ENCODE measurements at places on chromosomes 5 and 9.

GRCh38 chr5:82684165-82684564, 393.0 kb downstream of the TMEM167A start:
- DNase-seq: no peak

DNA sequence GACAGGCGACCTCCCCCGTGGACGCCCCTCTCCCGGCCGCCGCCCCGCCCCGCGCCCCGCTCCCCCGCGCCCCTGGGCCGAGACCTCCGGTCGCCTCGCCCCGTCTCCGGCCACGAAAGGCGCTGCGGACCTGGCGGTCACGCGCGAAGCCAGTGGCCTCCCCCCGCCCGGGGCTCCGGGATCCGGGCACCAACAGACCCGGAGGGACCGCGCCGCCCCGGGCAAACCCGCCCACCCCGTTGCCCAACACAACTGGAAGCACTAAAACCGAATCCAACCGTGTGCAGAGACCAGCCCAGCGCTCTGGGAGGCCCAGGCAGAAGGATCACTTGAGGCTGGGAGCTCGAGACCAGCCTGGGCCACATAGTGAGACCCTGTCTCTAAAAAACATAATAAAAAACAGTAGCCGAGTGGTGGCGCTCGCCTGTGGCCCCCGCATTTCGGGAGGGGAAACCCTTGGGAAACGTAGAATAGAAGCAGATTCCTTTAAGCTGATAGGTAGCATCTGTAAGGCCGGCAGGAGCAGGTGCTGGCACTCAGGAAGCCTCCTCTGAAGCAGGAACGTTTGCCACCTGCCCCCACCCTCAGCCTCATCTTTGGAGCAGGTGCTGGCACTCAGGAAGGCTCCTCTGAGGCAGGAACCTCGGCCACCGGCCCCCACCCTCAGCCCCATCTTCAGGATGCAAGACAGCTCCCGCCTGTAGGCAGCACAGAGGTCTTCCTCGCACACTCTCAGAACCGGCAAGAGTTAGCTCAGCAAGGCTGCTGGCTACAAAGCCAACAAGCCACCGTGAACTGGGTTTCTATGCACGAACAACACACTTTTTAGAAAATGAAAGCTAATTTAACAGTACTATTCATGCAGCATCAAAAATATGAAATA, 4.6 kb upstream of the SLC9A3 start:
- no peak for DNase-seq

DNA sequence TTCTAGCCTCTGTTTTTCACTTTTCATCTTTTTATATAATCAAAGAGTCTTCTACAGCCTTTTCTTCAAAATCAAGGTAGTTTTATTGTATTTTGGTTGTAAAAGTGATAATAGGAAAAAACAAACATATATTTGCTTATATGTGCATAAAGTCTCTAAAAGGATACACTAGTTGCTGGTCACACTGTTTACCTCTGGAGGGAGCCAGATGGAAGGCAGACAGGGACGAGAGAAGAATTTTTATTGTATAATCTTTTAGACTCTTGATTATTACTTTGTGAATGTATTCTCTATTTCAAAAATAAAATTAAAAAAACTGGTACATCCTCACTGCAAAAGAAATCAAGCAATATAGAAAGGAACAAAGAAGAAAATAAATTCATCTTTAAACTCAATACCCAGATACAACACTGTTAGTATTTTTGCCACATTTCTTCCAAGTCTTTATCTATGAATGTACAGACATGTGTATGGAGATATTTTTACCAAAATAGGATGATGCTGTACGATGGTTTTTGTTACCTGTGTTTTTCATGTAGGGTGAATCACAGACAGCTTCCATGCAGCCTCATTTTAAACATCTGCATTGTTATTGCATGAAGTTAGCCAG, 6.1 kb upstream of the RNF183 start:
- DNase-seq: peak; percentile 12

DNA sequence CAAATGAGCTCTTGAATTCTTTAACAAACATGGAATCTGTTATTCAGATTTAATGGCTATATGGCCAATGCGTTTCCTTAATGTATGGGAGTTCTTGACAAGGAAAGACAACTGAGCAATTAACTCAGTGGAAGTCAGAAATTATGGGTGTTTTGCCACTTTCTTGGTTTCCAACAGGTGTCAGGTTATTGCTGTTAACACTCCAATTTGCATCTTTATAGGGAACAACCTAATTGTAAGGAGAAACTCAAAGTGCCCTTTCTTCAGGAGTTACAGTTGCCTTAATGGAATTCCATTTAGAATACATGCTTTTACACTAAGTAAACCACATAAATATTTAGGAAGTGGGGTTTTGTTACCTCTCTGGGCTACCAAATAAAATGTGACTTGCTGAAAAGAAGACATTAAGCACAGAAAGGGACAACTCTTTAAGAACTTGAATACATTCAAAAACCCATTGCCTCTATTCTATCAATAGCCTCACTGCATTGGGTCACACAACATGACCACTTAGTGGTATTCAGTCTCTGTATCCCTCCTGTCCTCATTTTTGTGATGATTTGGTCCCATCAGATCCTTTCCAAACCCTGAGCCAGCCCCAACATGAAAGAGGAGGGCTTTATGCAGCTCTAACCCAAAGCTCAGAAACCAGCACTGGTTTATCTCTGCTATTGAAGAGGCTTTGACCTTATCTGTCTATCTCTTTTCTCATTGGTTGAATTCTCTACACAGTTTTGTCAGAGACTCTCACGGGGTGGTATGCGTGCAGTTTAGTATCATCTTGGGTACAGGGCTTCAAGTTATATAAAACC, 118.7 kb downstream of the EDIL3 start:
- DNase-seq: no peak

DNA sequence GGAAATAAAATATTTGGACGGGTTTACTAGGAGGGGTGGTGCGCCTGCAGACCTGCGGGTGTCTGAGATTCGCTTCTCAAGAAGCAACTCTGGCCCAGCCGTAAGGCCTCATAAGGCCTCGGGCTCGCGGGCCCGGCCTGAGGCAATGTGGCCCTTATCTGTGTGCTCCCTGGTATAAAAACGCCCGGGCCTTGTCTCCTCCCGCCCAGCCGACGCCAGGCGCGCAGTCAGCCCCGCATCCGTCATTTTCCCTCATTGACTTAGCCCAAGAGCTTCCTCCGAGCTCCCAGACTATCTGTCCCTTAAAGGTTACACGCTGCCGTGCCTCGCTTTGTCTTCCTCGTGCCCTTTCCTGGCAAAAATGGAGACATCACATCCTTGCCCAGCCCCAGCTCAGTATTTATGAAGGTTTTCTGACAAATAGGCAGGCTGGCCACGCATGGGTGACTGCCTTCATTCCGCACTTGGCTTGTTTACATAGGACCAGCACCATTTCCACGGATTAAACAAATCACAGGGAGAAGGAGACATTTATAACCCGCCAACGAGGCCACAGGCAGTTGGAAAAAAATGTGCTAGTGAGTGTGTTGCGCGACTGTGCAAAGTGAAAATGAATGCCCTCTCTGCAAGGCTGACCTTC, 74.5 kb upstream of the TBCA start:
- DNase-seq: no peak

DNA sequence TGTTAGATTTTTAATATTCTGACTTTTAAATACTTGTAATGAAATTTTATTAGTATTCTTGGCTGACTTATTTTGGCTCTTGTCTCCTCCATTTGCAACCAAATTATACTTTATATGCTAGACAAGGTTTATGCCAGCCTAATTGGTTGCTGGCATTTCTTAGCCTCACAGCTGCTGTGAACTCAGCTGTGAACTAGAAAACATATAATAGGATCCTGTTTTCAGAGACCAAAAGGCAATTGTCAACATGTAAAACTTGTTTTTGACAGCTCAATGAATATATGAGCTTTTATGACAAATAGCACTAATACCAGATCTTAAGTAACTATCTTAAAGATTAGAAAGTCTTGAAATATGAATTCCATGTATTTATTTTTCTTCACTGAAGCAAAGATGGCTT, 25.9 kb downstream of the KIF2A start:
- DNase-seq: no peak

GRCh38 chr5:170366276-170366675, 22.9 kb downstream of the KCNMB1 start:
- DNase-seq: no peak

DNA sequence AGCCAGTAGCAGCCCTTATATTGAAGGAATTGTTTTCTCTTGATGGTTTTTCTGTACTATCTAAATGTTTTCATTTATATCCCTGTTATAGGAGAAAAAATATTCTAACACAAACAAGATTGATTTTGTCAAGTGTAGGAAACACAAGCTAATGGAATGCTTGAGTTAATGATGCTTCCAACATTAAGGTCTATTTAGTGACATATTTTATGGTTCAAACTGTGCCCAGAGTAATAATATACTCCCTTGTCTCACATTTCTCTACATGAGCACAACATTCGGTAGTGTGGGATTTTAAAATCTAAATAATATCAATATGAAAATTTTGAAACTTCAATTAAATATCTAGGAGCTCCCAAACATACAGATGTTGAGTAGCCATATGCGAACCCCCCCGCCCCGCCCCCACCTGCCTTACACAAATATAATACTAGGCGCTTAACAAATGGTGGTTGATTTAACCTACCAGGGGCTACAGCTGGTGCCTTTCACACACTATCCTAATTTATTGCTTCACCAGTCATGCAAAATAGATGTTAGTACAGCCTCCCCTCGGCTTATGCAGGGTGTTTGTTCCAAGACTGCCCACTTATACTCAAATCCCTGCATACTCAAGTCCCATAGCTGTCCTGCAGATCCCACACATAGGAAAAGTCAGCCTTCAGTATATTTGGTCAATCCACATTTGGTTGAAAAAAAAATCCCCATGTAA, 124.1 kb upstream of the ACO1 start:
- DNase-seq: no peak

DNA sequence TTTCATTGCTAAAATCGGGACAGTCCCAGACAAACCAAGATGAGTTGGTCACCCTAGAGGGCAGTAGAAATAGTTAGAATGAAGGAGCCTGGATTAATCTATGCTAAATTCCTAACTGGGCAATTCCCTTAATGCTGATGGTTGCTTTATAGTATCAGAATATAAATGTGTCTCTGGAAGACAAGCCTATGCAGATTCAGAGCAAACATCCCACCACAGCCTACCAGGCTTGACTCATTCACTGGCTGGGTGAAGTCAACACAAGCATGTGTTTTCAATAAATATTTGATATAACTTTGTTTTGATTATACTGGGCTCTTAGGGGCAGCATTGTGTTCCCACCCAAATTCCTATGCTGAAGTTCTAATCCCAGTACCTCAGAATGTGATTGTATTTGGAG, 79.3 kb downstream of the RMI1 start:
- no peak for DNase-seq

- DNase-seq: no peak
Measured at GRCh38 chr5:154767576-154767975, 12.4 kb downstream of the LARP1 start.

DNA sequence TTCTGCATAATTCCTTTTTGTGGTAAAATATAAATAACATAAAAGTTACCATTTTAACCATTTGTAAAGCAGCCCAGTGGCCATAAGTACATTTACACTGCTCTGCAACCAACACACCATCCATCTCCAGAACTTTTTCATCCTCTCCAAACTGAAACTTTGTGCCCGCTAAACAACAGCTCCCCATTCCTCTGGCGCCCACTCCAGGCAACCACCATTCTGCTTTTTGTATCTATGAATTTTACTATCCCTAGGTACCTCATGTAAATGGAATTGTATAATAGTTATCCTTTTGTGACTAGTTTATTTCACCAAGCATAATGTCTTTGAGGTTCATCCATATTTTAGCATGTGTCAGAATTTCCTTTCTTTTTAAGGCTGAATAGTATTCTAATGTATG, 141.1 kb downstream of the DMXL1 start:
- no peak for DNase-seq

DNA sequence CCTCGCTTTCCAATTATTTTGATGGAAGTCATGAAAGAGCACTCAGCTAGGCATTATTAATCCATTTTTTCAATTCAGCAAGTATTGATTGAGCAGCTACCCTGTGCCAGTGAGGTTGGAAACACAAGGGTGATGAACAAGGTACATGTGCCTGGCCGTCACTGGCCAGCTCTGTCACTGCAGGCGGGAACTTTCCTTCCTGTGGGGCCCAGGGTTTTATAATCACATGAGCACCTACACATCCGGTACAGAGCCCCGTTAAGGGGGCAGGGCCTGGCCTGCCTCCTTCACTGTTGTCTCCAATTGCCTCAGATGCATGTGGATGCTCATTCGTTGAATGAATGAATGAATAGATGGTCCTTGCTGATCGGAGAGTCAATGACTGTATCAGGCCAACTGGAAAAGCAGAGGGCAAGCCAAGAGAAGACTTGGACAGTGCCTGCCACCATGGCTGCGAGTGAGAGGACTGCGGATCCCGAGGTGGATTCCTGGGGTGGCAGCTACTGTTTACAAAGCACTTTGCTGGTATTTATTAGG, 55.9 kb upstream of the KCNMB1 start:
- DNase-seq: no peak

- DNase-seq: no peak
Measured at GRCh38 chr5:52983731-52984636, 5.2 kb upstream of the ITGA2 start.

GRCh38 chr5:149665416-149666175, 64.5 kb upstream of the PPARGC1B start:
- no peak for DNase-seq

GRCh38 chr9:75866273-75866871, 24.1 kb upstream of the PCSK5 start:
- DNase-seq: peak; percentile 22

GRCh38 chr5:71932655-71933338, 174.5 kb upstream of the MAP1B start:
- DNase-seq: no peak

GRCh38 chr5:158538506-158539074, 561.1 kb downstream of the EBF1 start:
- no peak for DNase-seq

DNA sequence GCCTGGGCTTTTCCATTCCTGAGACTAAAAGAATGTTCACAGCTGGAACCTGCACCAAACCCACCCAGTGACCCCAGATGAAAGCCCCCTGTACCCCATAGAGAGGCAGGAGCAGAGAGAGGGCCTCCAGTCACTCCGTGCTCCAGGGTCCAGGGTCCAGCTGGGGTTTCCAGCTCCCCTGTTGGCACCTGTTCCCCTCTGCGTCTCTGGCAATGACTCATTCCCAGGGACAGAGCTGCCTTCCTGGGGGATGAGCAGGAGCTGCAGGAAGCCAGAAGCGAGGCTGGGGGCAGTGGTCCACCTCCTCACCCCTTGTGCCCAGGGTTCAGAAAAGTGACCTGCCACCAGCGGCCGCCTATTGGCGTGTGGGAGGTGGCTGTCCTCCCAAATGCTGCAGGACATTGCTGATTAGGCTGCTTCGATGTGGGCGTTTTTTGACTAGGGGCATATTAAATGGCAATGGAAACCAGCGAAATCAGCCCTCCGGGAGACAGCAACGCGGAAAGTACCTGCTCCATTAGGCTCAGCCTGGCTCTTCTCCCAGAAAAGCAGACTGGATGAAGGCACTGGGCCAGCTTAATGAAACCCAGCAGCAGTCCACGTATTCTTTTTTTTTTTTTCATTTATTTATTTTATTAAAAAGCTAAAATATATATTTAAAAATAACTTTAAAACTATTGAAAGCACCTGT, 97.4 kb downstream of the DAP start:
- DNase-seq: no peak
